Bronchial epithelial cell (primary cell): ENCODE measurements at places on chromosomes 1 and 21. TPM values are rescaled to one million over a fixed set of nuclear protein-coding genes. Genes with fewer than 3 reads are reported as not detected.

Gene CRP
- not detected in 2 replicates for total RNA-seq

Gene TSPAN2
- total RNA-seq, result 0.13 and 0.26 TPM in 2 replicates

Gene LGR6
- under 0.01 TPM in 1 of 2 replicates, not detected in the other for total RNA-seq

Gene MAN1C1
- total RNA-seq, result under 0.01 and 0.26 TPM in 2 replicates

Gene KCND3
- under 0.01 and 0.13 TPM in 2 replicates for total RNA-seq
